Stimulated activated CD8-positive, alpha-beta memory T cell treated with anti-CD3 and anti-CD28 coated beads, Interleukin-7, amount 100 ng/mL, for 48 hours (primary cell): ENCODE measurements at places on chromosomes 4 and X.

DNA sequence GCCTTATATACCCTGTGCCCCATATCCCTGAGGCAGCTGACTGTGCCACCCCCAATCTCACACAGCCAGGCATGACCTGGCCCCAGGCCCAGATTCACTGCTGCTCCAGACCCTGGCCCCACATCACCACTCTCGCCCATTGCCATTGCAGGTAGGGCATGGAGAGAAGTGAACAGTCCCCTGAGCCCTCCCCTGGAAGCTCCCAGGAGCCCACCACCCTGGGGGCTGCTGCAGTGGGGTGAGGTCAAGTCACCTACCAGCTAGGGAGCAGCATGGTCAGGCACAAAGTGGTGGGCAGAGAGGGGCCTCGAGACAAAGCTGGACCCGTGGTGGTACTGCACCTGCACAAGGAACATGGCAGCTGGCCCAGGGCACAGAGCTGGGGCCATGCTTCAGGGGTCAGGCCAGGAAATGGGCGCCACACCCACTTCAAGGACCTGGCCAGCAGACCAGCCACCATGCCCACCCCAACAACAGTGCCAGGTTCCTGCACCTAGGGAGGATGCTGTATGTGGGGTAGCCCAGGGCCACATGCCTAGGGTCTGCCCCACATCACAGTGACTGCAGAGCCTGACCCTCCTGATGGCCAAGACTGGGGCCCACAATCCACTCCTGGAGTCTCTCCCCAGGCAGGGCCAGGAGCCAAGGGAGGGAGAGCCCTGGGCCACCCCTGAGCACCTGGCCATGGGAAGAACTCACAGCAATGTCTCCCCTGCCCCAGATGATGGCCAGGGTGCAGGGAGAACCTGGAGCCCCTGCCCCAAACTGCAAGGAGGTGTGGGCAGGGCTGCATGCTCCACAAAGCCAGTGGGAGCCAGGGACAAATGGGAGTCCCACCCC lies 58.5 kb downstream of the COX18 start:
- no peak for DNase-seq

DNA sequence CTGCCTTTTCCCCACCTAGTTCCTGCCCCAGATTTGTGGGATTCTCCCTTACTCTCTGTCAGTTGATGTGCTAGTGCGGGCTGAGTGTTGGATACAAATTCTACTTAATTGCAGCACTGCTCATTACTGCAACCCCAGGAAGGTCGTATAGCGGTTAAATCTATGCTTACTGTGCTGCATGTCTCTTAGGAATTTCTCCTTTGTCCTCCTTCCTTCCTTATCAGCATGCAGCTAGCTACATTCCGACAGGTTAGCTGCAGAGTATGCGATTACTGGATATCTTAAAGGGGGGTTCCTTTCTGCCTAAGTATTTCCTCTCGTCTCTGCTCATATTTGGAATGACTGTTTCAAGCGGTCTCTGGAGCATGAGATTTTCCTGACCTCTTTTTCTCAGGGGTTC lies 662.8 kb downstream of the TLL1 start:
- no peak for DNase-seq

DNA sequence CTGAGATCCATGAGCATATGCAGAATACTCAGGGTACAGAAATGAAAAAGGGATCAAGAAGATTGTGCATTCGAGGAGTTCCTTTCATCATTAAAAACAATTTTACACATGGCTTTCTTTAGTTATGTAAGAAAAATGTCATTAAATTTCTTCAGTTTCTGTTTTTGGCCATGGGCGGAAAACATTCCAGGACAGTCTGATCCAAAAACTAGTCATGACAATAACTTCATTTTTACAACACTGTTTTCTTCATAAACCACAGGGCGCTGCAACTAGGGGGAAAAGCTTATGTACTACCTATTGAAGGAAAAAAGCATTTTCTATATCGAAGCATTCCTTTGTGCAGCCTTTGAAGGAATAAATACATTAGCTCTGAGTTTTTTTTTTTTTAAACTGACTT lies 28.2 kb downstream of the IL13RA1 start:
- no peak for DNase-seq

GRCh38 chr4:40157436-40157835 lies 39.4 kb upstream of the RHOH start:
- DNase-seq = no peak

GRCh38 chr4:144658903-144659302 lies 12.9 kb downstream of the HHIP start:
- DNase-seq = no peak

- no peak for DNase-seq
These were observed 19.7 kb upstream of the GPAT3 start for GRCh38 chr4:83516042-83516772.

DNA sequence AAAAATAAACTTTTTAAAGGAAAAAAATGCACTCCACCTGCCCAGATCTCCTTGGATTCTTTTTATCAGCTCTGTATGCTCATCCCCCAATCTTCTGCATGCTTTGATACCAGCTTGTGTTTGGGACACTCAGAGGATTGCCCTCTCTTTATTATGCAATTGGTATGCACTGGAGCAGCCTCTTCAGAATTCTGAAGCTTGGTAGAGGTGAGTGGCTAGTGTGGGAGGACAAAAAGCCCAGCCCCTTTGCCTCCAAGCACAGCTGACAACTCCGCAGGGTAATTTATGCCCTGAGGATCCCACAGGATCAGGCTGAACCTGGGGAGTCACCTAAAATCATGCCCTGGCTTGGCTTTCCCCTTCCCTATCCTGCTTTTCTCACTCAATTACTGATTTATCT lies 16.7 kb downstream of the IL21 start:
- DNase-seq = no peak

DNA sequence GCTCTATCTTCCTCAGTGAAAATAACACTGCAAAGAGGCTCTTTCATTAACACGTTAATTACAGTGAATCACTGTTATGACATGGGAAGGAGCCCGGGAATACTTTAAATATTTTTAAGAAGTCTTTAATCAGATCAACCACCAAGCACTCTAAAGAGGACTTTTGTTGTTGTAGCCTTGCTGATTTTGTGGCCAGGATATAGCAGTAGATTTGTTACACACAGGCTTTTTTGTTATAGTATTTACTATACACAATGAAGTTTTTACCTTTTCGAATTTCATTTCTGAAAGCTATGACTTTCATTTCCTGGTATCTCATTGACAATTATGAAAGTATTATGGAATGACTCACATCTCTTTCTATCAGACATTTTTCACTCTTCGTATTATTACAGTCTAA lies 20.3 kb downstream of the FGF13 start:
- DNase-seq = no peak

DNA sequence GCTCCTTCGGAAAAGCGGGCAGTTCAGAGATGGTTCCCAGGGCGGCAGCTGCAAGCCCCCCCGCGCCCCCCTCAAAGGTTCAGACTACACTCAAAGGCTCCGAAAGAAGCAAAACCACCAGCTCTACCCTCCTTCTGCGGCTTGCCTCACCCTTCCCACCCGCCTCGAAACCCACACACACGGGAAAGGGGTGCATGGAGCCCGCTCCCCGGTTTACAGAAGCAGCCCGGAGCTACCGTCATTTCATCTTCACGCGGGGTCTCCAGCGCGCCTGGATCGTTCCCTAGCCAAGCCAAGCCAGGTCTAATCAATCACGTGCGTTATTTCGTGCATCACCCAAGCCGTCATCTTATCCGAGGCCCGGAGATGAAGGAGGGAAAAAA lies 1.2 kb downstream of the NLGN4X start:
- DNase-seq = no peak

GRCh38 chr4:15681372-15682241 lies at the start of gene FAM200B:
Gene FAM200B, plus strand, starts transcription at chr4:15681827. Its CDS starts 5,151 bp downstream, at chr4:15686978.
- DNase-seq = peak; percentile 97

GRCh38 chrX:49270249-49270921 lies 792 bp downstream of the PPP1R3F start:
- DNase-seq = no peak

DNA sequence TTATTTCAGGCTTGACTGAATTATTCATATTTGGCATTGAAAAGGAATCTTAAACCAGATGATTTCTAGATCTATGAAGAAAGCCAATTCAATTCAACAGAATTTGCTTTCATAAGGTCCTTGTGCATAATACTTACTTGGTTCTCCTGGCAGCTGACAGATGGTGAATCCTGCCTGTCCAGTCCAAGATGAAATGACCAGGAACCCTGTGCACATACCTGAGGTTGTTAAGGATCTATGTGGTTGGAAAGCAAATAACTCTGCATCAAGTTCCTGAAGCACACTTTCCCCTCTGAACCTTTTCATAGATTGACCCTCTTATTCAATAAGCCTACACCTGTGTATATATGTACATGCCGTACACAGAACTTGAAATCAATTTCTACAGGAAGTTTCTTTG lies 562.7 kb downstream of the PPARGC1A start:
- no peak for DNase-seq

DNA sequence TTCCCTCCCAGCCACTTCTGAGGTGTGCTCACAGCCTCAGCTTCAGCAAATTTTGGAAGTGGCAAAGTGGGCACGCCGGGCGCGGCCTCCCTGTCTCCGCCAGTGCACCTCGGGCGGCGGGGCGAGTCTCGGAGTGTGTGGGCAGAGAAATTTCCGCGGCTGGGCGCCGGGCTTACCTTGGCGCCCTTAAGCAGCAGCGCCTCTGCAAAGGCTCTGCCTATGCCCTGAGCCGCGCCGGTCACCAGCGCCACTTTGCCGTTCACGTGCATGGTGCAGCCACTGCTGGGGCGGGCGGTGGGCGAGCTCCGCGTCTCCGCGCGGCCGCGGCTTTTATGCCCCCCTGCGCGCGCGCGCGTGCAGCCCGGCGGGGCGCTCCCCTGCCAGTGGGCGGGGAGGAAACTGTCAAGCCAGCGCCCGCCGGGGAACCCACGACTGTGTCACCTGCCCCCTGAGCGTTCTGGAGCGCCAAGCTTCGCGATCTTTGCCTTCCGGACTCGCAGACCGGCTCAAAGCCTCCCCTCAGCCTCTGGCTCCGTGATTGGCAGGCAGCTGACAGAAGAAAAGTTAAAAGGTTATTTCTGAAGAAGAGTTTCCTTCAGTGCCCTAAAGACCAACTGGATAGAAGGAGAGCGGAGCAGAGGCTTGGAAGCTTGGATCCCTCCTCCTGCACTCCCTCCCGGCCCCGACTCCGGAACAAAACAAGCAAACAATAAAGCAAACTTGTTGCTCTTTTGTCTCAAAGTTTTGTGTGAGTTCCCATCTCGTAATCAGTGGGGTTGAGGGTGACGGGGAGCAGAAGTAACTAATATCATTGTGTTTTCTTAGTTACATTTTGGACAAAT lies at the start of gene HPGD:
Gene HPGD, minus strand, starts transcription at position 306 of the 842 bp plus-strand sequence. Its CDS starts 37 bp downstream, at position 269.
- peak; percentile 39 for DNase-seq

GRCh38 chrX:109511113-109511512 lies 25.5 kb upstream of the NXT2 start:
- no peak for DNase-seq

DNA sequence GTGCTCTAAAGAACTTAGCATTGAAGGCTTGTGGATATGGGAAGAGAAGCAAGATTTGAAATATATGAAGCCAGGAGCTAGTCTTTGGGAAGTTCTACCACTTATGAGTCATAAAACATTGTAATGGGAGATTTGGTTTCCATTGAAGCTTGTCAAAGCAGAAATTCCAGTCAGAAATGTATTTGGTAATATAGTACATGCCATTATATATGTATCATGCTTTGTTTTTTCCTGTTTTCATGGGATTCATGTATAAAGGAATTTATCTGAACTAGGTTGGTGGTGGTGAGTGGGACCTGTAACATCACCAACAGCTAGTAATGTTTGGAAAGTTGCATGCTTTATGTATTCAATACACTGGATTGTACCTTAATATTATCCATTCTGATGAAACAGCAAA lies 14.6 kb upstream of the DCAF8L2 start:
- no peak for DNase-seq

DNA sequence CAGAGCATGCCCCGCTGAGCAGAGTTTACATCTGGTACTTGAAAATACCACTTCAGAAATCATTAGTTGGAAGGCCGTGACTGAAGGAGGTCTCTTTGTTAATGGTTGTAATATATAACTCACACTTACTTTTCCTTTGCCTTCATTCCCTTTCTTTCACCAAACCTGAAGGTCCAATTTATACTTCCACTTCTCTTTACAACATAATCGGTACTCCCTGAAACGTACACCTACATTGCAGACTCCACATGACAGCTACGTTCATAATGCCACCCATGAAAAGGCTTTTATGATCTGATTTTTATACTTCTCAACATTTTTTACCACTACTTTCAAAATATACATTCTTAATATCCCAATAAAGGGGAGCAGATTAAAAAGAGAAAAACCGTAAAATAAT lies 298.7 kb downstream of the C4orf33 start:
- DNase-seq = no peak

DNA sequence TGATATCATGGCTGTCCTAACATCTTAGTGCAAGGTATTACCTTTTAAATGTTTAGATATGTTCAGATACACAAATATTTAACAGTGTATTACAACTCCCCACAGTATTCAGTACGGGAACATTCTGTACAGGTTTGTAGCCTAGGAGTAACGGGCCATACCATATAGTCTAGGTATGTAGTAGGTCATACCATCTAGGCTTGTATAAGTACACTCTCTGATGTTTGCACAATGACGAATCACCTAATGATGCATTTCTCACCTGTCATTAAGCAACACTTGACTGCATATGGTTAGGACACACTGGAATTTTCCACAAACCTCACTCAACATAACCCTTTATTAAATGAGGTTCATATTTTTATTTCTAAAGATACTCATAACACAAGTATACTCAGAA lies 67.7 kb downstream of the THOC2 start:
- DNase-seq = no peak

GRCh38 chr4:26015133-26015651 lies 101.2 kb downstream of the SMIM20 start:
- DNase-seq = no peak

- DNase-seq = no peak
These were observed 98.8 kb upstream of the METTL14 start for GRCh38 chr4:118586357-118586790.

- no peak for DNase-seq
These were observed 26.6 kb downstream of the PIGG start for GRCh38 chr4:525660-526059.

DNA sequence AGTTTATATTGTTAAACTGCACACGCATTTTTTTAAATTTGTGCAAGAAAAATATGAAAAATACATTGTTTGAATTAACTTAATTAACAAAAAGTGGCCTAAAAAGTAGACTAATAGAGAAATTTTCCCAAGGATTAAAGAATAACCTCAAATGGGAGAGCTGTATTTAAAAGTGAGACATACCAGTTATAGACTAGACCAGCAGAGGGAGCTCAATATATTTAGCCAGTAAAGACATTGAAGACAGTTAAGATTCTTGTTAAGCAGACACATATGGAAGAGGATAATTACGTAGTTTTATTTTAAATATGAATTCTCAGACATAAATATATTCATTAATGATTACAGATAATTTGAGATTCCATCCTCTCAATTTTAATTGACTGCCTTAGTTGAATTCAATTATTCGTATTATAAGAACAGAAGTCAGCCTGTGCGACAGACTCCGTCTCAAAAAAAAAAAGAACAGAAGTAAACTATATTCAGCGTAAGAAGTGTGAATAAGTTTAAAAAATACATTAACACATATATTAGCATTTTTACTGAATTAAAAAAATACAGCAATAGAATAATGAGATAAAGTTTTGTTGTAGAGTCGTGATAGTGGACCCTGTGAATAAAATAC lies 64.8 kb downstream of the GLRA3 start:
- no peak for DNase-seq
